ENCODE measurements at places on chromosomes 1 and 21. TPM values are rescaled to one million over a fixed set of nuclear protein-coding genes. Genes with fewer than 3 reads are reported as not detected.

DNA sequence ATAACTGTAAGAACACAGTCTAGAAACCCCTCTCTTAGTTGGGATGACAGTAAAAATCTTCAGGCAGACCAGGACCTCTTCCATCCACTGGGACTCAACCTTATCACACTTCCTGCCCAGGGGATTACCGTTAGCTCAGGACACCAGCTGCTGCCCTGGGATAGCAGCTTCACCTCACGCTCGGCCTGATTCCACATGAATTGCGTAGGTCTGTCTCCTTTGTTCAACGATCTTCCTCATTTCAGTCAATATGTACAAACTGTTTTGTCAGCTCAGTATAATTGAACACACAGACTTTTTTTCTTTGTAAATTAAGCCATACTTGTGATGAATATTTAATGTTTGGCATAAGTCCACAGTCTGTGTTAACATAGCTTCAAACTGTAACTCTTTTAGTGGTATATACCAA lies 290.4 kb downstream of the GRIK1 start:
- DNase-seq: no peak

DNA sequence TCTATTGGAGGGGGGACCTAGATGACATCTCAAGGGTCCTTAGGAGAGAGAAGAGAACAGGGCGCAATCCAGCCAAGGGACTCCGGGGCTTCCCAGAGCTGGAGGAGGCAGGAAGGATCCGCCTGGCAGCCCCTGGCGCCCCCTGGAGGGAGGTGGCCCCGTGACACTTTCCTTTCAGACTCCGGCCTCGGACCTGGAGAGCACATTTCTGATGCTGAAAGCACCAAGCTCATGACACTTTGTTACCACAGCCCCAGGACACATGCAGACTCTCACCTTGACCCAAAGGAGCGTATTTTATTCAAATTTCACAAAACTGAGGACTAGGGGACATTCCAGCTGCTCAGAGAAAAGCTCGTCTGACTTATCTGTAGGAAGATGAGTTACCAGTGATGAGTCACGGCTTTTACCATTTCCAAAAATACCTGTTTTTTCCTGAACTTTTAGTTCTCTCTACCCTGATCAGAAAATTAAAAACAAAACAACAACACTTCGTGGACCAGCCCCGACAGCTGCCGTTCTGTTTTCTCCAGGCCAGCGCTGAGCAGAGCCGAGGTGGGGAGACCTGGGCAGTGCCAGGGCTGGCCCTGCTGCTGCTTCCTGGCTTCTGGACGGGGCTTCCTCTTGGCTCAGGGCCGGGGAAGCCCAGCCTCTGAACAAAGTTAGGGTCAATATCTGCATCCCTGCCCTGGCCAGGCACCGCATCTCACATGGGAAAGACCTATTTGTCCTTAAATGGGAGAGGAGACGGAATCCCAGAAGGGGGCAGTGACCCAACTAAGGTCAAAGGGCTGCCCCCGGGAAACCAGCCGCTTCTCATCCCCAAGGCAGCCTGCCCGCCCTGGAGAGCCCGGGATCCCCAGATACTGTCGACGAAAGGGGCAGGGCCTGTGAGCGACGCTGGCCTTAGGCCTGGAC lies 21.6 kb upstream of the POFUT2 start:
- peak; percentile 83 for DNase-seq

DNA sequence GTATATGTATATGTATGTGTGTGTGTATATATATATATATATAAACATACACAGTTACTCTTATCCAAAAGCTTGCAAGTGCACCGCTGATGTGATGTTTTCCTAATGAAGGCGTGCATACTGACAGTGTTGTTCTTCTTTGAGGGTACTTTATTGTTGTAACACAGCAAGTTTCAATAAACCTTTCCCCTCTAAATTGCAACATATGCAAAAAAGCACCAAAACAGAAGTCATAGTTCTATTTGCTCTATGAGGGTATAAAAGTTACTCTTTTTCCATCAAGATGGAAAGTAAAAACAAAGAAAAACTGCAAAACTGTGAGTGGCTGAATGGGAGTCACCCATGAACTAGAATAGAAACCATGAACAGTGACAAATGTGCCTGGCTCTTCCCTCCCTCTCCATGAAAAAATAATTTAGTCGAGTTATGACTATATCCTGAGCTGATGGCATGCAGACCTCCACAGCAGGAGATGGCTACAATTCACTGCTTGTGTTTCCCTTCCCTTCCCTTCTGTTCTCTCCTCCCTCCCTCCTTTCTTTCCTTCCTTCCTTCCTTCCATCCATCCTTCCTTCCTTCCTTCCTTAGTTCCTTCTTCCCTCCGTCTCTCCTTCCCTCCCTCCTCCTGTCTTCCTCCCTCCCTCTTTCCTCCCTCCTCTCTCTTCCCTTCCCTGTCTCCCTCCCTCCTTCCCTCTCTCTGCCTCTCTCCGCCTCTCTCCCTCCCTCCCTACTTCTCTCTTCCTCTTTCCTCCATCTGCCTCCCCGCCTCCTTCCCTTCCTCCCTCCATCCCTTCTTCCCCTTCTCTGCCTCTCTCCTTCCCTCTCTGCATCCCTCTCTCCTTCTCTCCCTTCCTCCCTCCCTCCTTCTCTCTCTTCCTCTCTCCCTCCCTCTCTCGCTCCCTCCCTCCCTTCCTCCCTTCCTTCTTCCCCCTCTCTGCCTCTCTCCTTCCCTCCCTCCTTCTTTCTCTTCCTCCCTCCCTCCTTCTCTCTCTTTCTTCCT lies 220.7 kb upstream of the POU3F1 start:
- no peak for DNase-seq

DNA sequence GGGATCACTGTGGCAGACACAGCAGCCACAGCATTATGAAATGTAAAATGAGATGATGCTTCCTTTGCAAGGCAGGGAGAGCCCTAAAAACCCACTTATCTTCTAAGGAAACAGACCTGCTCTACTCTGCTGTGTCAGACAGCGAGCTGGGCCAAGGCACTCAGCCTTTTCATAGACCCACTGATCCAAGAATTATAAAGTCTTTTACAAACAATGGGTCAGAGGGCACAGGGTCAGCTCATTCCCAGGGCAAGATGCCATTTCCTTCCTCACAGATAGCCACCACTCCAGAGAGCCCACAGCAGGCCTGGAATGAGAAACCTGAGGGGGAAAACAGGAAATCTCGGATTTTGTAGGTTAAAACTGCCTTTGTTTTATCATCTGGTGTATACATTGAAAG lies 42.9 kb downstream of the CASQ2 start:
- no peak for DNase-seq

DNA sequence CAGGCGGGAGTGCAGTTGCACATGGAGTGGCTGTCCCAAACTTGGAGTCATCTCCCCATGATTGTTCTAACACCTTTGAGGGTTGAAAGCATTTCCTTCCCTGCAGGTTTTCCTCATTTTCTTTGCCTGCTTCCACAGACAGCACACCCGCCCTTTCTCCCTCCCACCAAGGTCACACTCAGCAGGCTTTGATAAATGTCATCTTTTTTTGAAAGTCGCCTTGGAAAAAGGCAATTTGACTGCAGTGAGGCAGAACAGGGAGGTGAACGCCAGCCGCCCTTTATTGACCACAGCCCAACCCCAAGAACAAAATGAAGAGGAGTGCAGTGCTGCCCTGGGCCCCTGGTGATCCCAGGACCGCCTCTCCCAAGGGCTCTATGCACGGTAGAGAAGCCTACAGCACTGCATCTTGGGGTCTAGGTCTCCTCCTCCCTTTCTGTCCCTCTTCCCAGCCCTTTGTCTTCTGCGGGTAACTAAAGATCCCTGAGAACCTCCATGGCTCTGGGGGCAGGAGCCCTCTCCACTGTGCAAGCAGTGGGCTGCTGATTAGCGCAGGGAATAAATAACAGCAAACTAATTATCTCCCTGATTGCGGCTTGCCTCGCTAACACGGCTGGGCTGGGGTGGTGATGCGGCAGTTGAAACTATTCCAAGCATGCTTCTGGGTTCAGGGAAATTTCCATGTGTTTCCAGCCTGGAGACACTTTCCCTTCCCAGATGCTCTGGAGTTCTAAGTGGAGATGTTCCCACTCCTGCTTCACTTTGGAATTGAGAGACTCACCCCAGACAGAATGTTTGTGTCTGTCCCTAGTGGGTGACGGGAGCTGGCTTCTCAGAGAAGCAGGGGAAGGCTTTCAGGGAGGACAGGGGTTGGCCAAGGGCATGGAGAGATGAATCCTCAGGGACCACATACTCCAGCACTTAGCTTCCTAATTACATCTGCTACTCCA lies 11.8 kb upstream of the AMIGO1 start:
- DNase-seq: no peak

- no peak for DNase-seq
These were observed 19.4 kb upstream of the SLAMF9 start for GRCh38 chr1:159973350-159973940.

DNA sequence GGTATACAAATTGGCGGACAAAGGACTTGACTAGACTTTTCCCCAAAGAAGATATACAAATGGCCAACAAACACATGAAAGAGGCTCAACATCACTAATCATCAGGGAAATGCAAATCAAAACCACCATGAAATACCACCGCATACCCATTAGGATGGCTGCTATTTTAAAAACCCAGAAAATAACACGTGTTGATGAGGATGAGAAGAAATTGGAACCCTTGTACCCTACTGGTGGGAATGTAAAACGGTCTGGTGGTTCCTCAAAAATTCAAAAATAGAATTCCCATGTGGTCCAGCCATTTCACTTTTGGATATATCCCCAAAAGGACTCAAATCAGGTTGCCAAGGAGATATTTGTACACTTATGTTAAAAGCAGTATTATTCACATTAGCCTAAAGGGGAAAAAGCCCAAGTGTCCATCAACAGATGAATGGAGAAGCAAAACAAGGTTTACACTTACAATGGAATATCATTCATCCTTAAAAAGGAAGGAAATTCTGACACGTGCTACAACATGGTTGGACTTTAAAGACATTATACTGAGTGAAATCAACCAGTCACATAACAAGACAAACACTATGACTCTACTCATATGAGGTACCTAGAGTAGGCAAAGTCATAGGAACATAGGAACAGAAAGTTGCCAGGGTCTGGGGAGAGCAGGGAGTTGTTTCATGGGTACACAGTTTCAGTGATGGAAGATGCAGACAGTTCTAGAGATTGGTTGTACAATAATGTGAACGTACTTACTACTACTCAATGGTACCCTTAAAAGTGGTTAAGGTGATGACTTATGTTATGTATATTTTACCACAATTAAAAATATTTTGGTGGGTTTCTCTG lies 17.0 kb downstream of the CD34 start:
- no peak for DNase-seq

GRCh38 chr1:12482988-12483387 lies 135.0 kb downstream of the DHRS3 start:
- DNase-seq: no peak

DNA sequence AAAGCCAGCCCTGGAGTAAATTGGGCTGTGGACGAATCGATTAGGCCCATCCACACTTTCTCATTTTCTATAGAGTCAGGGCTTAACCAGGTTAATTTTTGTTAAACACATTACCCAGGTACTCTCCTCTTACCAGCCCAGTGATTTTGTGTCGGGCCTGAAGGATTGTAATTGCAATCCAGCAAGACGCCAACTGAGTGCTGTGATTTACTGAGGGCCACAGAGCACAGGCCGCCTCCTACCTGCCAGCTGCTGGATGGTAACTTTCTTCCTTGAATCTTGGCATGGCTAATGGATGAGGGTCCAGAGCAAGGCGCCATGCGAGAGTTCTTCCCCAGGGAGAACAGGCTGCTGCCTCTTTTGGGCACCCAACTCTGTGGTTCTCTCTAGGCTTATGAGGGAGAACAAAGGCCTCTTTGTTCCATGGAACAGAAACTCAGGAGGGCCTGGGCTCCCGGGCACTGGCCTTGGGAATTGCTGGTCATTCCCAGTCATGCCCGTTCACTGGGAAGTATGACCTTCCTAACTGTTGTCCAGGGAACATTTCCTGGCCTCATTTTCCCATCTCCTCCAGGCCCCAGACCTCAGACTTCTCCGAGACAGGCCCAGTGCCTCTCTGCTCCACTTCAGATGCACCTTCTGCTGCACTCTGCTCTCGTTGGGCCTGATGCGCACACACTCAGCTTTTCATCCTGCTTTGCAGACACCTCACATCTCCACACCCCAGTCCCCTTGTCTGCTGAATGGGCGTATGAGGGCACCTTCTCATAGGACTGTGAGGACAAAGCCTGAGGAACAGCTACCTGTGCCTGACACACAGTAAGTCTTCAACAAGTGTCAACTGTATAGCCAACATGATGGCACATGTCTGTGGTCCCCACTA lies 57.3 kb downstream of the SYF2 start:
- no peak for DNase-seq

DNA sequence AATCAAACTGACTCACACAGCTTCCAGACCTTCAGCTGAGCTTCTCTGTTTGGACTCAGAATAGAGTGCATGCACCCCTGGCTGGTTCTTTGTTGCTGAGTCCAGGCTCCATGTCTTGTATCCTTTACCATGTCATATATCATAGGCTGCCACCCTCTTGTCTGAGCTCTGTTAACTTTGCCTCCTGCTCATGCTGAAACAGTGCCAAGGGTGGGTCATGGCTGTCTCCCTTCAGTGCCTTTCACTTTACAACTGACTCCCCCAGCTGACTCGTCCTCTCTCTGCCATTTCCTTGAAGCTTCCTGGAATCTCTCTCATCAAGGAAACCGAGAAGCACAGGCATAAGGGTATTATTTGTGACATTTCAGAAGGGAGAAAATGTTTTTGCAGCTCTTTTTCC lies 885.3 kb downstream of the TTLL7 start:
- no peak for DNase-seq

- no peak for DNase-seq
These were observed 65.3 kb upstream of the PSEN2 start for GRCh38 chr1:226804907-226805759.

GRCh38 chr1:8091691-8092090 lies 65.6 kb upstream of the ERRFI1 start:
- DNase-seq: no peak

DNA sequence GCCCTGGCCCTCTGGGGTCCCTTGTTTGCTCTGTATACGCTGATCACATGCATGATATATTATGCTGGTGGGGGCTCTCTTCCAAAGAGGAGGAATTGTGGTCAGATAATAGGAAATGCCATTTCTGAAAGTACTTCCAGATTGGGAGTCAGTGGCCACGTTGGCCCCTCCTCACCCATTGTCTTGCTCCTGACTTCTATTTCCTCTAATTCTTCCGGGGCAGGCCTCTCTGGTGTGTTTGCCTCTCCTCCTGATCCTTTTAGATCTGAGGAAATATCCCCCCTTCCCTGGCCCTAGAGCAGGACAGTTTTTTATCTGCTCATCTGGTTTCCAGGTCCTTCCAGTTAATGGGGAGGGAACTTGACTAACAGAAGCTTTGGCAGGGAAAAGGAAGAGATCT lies 2.9 kb downstream of the VANGL2 start:
- no peak for DNase-seq

- peak; percentile 63 for DNase-seq
These were observed 12.5 kb upstream of the SPATC1L start for GRCh38 chr21:46196733-46197132.

GRCh38 chr1:215597961-215598360 lies 30.9 kb downstream of the KCTD3 start:
- DNase-seq: no peak

The RNF19B gene
- 17.4 TPM for total RNA-seq

The KRTCAP2 gene
- 159 TPM for total RNA-seq

The RALGPS2 gene
- total RNA-seq: 11.5 TPM

The FCMR gene
- total RNA-seq: not detected

The TTC39A gene
- 1.4 TPM for total RNA-seq

The MORC3 gene
- total RNA-seq: 21.0 TPM

The USH2A gene
- total RNA-seq: not detected
